ENCODE measurements at places on chromosomes 5 and 9.

DNA sequence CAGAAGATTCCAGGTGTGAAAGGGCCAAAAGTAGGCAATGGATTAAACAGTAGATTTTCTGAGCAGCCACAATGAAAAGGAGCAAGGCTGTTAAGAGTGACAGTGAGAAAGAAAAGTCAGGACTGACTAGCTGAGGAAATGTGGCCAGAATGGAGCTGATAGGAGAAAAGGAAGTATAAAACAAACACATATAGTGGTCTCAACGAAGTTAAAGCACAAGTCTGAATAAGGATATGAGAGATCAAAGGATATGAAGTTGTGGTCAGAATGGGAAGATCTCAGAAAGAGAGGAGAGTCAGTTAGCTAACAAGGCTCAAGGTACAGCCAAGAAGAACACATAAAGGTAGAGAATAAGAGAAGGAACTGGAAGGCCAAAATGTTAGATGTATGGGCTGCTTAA is 39.9 kb downstream of the FNIP1 start:
- DNase-seq: no peak

GRCh38 chr5:12652201-12652600 is 748.0 kb upstream of the CTNND2 start:
- DNase-seq: no peak

DNA sequence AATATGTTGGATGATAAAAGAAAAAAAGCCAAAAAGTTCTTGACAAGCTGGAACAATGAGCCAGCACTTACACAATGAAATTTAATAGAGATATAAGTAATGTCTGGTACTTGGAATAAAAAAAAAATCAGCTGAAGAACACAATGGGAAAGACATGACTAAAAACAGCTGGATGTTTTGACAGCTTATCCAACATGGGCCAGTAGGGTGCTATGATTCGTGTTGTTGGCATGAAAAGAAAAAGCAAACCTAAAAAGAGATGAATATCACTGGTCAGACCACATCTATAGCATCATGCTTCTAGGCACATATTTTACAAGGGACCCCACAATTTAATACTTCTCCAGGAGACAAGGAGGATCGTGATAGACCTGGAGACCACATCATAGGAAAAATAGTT is 175.3 kb downstream of the ARL15 start:
- no peak for DNase-seq

GRCh38 chr9:19488721-19489120 is 79.9 kb downstream of the ACER2 start:
- no peak for DNase-seq

- DNase-seq: no peak
Observed at GRCh38 chr5:97735209-97735608, 552.2 kb upstream of the RIOK2 start.

GRCh38 chr5:78586251-78586650 is 62.3 kb downstream of the LHFPL2 start:
- no peak for DNase-seq

GRCh38 chr5:22594491-22594890 is 258.7 kb downstream of the CDH12 start:
- DNase-seq: no peak

DNA sequence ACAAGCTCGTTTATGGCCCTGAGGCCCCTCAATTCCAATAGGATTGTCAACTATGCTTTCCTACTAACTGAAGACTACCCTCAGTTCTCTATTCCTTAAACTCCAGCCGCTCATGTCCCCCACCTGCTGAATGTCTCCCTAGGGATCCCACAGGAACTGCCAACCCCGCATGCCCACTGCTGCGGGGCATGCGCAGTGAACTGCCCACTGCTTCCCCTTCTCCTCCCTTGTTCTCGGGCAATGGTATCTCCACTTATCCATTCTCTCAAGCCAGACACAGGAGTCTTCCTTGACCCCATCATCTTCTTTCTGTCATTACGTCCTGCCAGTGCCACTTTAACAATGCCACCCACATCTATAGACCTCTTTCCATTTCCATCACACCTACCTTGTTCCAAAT is 90.0 kb downstream of the FGF18 start:
- DNase-seq: no peak

DNA sequence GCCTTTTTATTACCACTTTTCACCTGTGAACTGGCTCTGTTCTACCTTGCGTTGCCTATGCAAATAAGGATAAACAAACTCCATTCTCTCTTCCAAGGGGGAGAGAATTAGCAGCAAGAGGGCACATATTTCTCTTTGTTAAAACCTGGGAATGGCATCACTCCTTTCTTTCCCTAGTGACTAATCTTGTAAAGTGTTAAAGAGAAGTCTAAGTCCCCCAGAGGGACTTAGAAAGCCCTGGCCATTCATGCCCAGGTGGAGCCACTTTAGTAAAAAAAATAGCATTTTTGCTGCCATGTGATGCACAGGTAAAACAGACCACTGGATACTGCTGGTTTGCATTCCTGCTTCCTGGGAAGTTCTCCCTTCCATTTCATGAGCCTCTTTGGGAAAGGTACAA is 148.4 kb downstream of the MAN2A1 start:
- no peak for DNase-seq

DNA sequence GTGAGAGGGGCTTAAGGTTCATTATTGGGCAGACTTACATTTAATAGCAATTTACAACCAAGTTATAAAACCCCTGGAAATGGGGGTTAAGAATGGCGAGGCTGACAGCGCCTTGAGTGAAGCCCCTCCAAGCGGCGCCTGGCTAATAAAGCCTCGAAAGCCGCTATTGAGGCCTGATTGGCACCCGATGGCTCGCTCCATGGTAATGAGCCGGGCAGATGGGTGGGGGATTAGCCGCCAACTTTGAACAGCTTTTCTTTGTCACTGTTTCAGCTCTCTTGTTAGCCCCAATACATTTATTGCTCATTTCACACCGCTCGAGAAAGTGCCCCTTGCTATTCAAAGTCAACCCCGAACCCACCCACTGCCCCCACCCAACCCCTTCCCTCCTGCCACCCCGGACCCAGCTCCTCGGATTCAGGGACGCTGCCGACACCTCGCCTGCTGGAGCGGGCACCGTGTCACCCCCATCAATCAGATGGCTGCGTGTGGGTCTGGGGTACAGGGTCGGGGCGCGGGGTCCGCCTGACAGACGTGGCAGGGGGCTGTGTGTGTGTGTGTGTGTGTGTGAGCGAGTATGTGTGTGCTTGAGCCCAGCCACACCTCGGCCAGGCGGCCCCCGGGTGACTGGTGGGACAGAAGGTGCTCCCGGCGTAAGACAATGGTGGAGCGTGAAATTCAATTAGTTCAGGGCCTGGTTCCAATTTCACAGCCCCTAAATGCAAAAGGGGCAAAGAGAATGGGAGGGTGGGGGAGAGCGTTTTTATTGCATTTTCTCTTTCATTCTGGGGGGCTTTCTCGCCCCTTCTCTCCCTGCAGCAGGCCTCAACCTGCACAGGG is 34.2 kb downstream of the ASS1 start:
- DNase-seq: no peak

GRCh38 chr5:158313027-158313732 is 454.2 kb upstream of the CLINT1 start:
- no peak for DNase-seq

- DNase-seq: peak; percentile 48
Observed at GRCh38 chr5:177372910-177373309, 11.3 kb upstream of the SLC34A1 start.

GRCh38 chr5:96758621-96759020 is 49.1 kb downstream of the ERAP1 start:
- DNase-seq: no peak

- no peak for DNase-seq
Observed at GRCh38 chr5:115785381-115786065, 30.9 kb downstream of the CDO1 start.

DNA sequence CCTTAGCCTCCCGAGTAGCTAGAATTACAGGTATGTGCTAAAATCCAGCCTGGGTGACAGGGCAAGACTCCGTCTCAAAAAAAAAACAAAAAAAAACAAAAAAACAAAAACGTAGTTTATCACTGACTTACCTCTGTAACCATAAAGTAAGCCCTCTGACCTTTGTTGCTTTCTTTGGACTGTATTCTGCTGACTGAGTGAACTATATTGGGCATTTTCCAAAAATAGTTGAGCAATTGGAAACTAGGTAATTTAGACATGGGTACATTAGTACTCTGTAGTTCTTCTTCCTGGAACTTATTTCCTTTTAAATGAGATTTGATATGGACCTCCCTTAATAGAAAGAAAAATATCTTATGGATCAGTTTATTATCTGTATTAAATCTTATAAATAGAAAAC is 66.6 kb downstream of the ANKHD1 start:
- no peak for DNase-seq

- no peak for DNase-seq
Observed at GRCh38 chr5:91252916-91253315, 130.2 kb downstream of the ARRDC3 start.

DNA sequence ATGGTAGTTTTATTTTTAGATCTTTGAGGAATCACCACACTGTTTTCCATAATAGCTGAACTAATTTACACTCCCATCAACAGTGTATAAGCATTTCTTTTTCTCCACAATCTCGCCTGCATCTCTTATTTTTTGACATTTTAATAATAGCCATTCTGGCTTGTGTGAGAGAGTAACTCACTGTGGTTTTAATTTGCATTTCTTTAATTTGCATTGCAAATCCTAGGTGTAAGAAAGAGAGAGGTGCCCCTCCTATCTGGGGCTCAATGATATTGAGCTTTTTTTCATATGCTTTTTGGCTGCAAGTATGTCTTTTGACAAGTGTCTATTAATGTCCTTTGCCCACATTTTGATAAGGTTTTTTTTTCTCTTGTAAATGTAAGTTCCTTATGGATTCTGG is 106.3 kb upstream of the SLC27A6 start:
- DNase-seq: no peak

DNA sequence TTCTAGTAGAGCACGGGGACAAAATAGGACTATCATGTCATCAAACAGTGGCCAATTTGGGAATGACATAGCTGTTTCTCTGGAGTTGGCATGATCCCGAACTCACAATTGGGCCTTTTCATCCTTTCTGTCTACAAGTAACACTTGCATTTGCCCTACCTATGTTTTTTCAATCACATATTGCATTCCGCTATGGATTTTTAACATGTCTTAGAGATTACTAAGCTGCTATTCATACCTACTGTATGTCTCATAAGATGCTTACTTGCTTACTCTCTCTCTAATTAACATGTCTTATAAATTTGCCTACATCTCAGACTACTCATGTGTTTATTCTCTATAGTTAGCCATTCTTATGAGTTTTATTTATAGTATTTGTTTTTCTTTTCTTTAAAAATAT is 341.2 kb upstream of the CTNND2 start:
- no peak for DNase-seq

GRCh38 chr5:127950707-127951391 is 132.7 kb upstream of the SLC12A2 start:
- no peak for DNase-seq

GRCh38 chr5:148125641-148126040 is 42.7 kb upstream of the SPINK14 start:
- DNase-seq: no peak

DNA sequence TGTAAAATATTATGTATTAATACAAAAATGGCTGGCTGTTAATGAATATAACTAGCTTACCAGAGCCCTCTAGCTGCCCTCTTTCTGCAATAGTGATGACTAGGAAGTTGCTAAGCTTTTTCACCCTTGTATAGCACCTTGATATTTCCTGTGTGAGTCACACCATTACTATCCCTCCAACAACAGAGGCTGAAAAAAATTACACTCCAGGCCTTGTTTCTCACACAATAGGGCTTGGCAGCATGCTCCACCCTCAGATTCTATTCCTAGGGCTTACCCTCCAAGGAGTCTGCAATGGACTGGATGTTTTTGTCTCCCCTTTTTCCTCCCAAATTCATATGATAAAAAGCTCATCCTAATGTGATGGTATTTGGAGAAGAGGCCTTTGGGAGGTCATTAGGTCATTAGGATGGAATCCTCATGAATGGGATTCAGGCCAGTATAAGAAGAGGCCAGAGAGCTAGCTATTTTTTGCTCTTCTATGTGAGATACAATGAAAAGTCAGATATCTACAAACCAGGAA is 184.6 kb upstream of the MAP1B start:
- no peak for DNase-seq

DNA sequence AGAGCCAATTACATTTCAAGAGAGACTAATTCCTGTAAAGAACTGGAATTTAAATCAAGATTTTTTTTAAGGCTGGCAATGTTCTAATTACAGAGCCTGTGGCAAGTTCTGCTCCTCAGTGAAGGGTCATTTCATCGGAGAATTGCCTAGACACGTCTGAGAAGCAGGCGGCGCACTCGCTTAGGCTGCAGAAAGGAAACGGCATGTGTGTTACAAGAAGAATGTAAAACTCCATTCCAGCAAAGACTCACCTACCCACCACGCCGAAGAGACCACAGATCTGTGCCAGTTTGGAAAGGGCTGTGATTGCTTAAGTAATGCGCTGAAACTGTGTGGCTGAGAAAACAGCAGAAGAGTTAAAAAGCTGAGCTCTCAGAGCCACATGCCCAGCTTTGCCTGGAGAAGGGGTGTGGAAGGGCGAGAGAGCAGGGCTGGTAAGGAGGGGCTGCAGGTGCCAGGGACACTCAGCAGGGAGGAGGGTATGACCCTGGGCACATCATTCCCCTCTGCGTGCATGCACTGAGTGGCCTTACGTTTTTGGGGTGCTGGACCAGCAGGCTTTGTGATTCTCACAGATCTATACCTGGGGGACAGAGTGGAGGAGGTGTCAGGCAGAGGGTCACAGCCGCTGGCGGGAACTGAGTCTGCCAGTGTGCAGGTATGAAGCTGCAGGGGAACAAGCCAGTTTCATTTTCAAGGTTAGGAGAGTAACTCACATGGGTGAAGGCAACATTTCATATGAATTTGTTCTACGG is 17.8 kb upstream of the SLC25A51 start:
- no peak for DNase-seq

GRCh38 chr5:137055271-137055872 is 443.8 kb downstream of the SPOCK1 start:
- no peak for DNase-seq

GRCh38 chr5:59097712-59098111 is 514.8 kb downstream of the RAB3C start:
- DNase-seq: no peak

- no peak for DNase-seq
Observed at GRCh38 chr5:17378346-17378997, 119.6 kb upstream of the TAF11L2 start.

DNA sequence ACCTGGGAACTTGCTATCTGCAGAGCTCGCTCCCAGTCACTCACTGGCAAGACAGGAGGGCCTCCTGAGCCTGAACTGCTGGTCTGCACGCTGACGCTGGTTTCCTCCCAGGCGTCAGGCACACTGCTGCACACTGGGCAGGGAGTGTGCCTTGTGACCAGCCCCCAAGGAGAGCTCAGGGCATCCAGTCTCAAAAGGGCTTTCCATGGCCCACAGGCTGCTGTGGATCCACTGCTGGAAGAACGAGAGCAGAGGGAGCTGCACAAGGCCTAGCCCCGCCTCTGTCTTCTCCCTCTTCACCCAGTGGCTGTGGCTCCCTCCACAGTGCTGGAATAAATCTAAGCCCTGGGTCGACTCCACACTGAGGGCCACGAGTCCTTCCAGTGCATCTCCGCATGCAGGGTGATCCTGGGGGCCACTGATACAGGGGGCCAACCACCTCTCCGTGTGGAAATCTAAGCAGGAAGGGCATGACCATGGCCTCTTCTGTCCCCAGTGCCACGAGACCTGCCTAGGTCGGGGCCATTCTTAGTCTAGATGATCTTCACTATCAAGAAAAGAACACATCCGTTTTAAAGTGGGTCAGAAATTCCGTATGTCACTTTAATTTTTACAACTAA is 93.6 kb downstream of the CAMSAP1 start:
- DNase-seq: no peak

- no peak for DNase-seq
Observed at GRCh38 chr5:116410336-116410890, 164.2 kb downstream of the SEMA6A start.

GRCh38 chr9:80127920-80128319 is 556.2 kb downstream of the TLE4 start:
- no peak for DNase-seq

Data from activated gamma-delta T cell treated with Interleukin-2 at 50 U/mL for 16 hours (primary cell).